Activated CD4-positive, alpha-beta memory T cell treated with anti-CD3 and anti-CD28 coated beads, Interleukin-2, amount 10 ng/mL, durations not matched to agents 7 days and 5 days (primary cell): ENCODE measurements at places on chromosomes 2 and 18. TPM values are rescaled to one million over a fixed set of nuclear protein-coding genes. Genes with fewer than 3 reads are reported as not detected.

- H3K27ac ChIP-seq, result no peak overlapping the region
- DNase-seq, result no peak
- peaks cover 70% of the 10 kb centered on the region for H3K36me3 ChIP-seq
- H3K27me3 ChIP-seq, result no peaks in the 10 kb centered on the region
- H3K4me3 ChIP-seq, result no peak overlapping the region
Observed at GRCh38 chr2:128159437-128159836, 68.4 kb downstream of the UGGT1 start.

GRCh38 chr2:230153390-230153976, 66.3 kb downstream of the SP110 start:
- no peak for DNase-seq
- no peak overlapping the region for H3K4me3 ChIP-seq
- peaks cover 5% of the 10 kb centered on the region for H3K27me3 ChIP-seq
- H3K36me3 ChIP-seq, result no peaks in the 10 kb centered on the region
- no peak overlapping the region for H3K27ac ChIP-seq
- H3K4me1 ChIP-seq, result peaks cover 2% of the 10 kb centered on the region

GRCh38 chr18:45660746-45661145, 45.5 kb downstream of the SLC14A2 start:
- no peak overlapping the region for H3K4me3 ChIP-seq
- no peak for DNase-seq
- H3K36me3 ChIP-seq, result no peaks in the 10 kb centered on the region
- peaks cover 24% of the 10 kb centered on the region for H3K4me1 ChIP-seq
- H3K27me3 ChIP-seq, result peaks cover 3% of the 10 kb centered on the region

GRCh38 chr2:5330961-5331360, 361.2 kb upstream of the SOX11 start:
- no peaks in the 10 kb centered on the region for H3K27me3 ChIP-seq
- no peaks in the 10 kb centered on the region for H3K36me3 ChIP-seq
- no peak overlapping the region for H3K4me3 ChIP-seq
- DNase-seq, result no peak
- H3K27ac ChIP-seq, result no peak overlapping the region

DNA sequence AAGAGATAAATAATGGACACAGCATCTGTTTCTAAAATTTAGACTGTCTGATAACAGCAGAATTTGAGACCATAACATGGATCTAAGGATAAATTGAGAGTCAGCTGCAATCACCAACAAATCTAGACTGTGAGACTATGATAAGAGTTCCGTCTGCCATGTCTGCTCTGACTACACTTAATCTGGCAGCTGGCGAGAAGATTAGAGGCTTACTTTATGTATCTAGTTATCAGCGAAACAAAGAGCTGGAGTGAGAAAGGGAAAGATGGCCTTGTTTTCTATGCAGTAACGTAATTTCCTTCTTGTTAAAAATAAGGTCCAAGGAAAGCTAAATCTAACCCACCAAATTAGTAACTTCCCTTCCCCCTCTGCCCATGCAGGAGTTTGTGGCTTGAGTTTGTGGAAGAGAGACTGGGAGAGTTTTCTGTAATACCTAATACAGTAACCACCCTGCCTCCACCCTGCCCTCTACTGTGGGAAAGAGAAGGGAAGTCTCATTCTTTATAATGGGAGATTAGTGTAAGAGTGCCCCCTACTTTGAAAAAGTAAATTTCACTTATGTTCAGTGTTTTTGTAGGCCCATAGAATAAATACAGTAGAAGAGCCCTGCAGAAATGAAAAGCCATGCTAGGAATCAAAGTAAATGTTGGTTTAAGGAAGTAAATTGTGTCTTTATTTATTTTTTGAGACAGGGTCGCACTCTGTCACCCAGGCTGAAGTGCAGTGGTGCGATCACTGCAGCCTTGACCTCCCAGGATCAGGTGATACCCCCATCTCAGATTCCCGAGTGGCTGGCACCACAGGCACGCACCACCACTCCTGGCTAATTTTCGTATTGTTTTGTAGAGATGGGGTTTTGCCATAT, 27.5 kb downstream of the EML4 start:
- no peak overlapping the region for H3K4me3 ChIP-seq
- peaks cover 58% of the 10 kb centered on the region for H3K4me1 ChIP-seq
- peaks cover 28% of the 10 kb centered on the region for H3K36me3 ChIP-seq
- H3K27ac ChIP-seq, result no peak overlapping the region
- DNase-seq, result peak; percentile 31

GRCh38 chr2:75703589-75704287, 7.0 kb downstream of the GCFC2 start:
- H3K27me3 ChIP-seq, result no peaks in the 10 kb centered on the region
- no peak overlapping the region for H3K27ac ChIP-seq
- H3K36me3 ChIP-seq, result peaks cover 54% of the 10 kb centered on the region
- peaks cover 22% of the 10 kb centered on the region for H3K4me1 ChIP-seq
- no peak for DNase-seq
- H3K4me3 ChIP-seq, result no peak overlapping the region

DNA sequence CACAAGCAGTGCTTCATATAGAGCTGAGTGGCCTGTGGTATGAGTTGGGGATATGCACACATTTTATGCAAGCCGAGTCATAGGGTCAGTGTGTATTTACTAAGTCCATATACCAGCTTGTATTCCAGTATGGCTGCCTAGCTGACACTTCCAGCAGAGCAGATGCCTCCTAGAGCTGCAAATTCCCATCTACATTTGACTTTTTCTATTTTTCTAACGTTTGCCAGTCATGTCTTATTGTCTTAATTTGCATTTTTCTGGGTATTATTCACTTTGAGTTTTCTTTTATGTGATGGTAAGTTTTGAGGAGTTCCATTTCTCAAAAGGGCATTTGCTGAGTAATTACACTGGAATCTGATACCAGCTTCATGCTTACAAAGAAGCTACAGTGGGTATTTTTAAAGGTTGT, 334.5 kb upstream of the CDH2 start:
- H3K27ac ChIP-seq, result no peak overlapping the region
- no peak overlapping the region for H3K4me3 ChIP-seq
- no peaks in the 10 kb centered on the region for H3K4me1 ChIP-seq
- H3K36me3 ChIP-seq, result no peaks in the 10 kb centered on the region
- H3K27me3 ChIP-seq, result no peaks in the 10 kb centered on the region

GRCh38 chr2:216426938-216427337, 14.7 kb downstream of the SMARCAL1 start:
- no peak overlapping the region for H3K27ac ChIP-seq
- H3K36me3 ChIP-seq, result peaks cover 83% of the 10 kb centered on the region
- no peak overlapping the region for H3K4me3 ChIP-seq
- no peaks in the 10 kb centered on the region for H3K27me3 ChIP-seq

The XDH gene
- 1.6 TPM for total RNA-seq

The UGT1A4 gene
- total RNA-seq, result not detected

The TMEM200C gene
- total RNA-seq, result not detected

The GAREM1 gene
- not detected for total RNA-seq
